Left lung (tissue), 14 donors: ENCODE measurements at places on chromosomes 3 and 15.
A peak's percentile ranks its signal among the peaks of the same experiment; 100 is the strongest.

DNA sequence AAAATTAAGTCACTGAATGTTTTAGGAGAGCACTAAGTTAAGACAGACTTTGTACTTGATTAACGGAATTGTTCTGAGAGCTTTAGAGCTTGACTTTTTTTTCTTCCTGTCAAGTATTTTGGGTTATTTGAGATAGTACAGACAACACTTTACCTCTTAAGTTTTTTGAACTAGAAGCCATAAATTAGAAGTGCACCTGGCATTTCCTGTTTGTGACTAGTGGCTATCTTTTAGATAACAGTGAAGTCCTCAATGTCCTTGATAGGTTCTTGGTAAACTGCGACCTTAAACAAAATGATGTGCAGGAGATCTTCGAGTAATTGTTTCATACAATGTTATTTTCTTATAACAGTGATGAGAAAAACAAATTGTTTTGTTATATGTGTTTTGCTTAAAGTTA is 213.9 kb downstream of the TP63 start:
- DNase-seq: no peak

GRCh38 chr3:36649125-36649524 is 115.2 kb downstream of the DCLK3 start:
- DNase-seq: no peak

- DNase-seq: no peak
These were observed 52.9 kb downstream of the PPCDC start for GRCh38 chr15:75076277-75076676.

GRCh38 chr3:145889730-145890129 is 271.3 kb downstream of the PLOD2 start:
- DNase-seq: no peak

DNA sequence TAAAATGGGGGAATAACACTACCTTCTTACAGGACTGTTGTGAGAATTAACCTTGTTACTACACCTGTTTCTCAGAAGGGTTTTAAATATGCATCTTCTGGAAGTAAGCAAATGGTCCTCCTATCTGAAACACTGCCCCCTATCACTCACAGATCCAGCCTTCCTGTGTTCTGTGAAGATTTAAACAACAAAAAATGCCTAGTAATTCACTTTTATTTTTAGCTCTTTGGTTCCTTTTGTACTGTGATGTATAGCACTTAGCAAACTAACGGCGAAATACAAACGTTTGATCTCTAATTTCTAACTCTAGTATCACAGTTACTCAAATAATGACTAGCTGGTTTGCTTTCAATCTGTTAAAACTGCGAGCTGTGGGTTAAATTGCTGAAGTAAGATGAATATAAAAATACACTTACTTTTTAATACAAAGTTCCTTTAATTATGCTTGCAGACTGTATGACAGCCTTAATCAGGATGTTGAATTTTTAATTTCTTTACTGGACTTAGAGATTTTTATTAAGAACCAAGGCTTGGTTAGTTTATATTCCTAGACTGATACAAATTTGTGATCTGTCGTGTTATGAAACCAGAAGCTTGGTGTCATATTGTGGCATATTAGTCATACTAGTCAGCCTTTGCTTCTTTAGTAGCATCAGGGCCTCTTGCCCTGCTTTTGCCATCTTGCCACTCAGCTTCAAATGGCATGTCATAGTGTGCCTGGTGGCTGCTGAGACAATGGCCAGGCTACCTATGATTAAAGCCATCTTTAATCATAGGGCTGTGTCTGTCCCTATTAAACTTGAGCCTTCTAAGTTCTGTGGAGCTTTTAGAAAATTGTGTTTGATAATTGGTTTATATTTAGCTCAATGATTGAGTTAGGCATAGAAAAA is 9.2 kb downstream of the EIF3J start:
- no peak for DNase-seq

- DNase-seq: peak; percentile 92
These were observed 3.2 kb downstream of the PTPRG start for GRCh38 chr3:61564395-61565059.

- no peak for DNase-seq
These were observed 238.7 kb downstream of the EPHB1 start for GRCh38 chr3:135033737-135034136.

GRCh38 chr3:40477666-40478065 is 744 bp downstream of the ZNF619 start:
- no peak for DNase-seq

DNA sequence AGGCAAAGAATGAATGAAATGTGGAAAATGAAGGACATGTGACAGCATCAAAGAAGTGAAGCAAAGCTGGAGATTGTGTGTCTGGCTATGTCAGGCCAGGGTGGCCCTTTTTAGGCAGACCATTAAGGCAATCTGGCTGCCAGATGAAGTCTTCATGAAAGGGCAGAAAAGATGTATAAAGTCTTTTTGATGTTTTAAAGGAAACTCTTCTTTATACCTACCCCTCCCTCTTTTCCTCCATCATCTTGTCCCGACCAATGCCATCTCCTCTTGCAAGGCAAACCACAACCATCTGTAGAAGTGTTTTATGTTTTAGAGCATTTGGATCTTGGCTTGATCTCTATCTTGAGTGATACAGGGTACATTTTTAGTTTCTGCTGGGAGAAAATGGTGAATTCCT is 259.2 kb downstream of the LSAMP start:
- DNase-seq: no peak

DNA sequence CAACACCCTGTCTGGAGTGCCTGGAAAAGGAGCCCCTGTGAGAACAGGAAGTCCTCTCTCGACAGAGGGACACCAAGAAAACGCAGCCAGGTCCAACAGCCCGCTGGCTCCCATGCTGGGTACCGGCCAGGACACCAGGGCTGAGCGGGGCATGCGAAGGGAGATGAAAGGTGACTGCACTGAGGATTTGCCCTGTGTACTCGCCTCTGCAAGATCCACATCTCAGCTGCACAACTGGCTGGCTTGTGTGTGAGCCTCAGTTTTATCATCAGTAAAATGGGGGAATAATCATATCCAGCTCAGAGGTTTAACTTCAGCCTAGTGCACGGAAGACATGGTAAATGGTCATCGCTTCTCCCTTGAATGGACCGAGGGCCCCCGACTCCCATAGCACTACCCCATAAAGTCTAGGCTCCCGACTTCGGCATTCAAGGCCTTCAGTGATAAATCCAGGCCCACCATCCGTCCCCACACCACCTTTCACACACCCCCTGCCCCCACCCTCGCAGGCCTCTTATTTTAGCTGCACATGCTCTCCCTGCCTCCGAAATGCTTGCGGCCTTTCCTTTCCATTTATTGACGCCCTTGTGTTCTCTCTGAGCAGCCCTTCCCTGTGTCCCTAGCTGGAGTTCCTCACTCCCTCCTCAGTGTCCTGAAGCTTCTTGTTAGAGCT is 15.8 kb downstream of the ISG20 start:
- no peak for DNase-seq

GRCh38 chr3:72441284-72441994 is 406.8 kb downstream of the SHQ1 start:
- DNase-seq: no peak

DNA sequence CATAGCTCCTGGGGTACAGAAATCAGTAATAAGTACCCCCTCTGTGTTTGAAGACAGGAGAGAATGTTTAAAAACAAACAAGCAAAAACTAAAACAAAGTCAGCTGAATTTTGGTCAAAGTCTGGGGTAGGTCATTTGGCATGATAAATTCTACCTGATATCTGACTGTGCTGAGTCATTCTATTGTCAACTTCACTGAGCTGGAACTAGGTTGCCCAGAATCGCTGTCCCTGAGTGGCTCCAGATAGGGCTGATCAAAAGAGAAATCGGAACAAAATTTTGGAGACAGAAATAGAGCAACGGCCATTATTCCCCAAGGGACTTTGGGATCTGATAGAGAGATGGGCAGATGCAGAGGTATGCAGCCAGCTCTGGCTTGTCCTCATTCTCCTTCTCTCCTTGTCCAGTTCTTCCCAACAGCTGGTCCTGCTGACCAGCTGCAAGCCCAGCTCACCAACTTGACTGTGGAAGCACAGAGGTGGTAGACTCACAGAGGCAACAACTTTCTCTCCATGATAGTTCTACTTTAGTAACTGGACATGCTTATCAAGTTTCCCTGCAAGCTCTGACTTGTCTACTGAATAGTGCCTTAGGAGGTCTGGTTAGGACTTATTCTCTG is 57.3 kb upstream of the MYRIP start:
- no peak for DNase-seq

DNA sequence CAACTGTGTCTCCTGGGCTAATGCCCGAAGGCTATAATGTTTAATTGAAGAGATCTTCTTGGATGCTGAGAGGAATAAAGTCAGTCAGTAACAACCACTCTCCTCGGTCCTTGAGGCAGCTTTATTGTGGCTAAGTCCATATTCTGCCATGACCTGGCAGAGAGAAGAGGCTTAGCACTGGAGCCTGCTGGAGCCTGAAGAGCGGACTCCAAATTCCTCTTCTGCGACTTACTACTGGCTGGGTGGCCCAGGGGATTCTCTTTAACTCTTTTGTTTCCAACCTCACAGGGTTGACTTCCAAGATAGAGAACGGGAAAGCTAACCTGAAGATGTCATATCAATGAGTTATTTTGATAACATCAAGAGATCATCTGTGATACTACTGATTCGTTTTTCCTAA is 71.1 kb downstream of the MYO1E start:
- DNase-seq: no peak

DNA sequence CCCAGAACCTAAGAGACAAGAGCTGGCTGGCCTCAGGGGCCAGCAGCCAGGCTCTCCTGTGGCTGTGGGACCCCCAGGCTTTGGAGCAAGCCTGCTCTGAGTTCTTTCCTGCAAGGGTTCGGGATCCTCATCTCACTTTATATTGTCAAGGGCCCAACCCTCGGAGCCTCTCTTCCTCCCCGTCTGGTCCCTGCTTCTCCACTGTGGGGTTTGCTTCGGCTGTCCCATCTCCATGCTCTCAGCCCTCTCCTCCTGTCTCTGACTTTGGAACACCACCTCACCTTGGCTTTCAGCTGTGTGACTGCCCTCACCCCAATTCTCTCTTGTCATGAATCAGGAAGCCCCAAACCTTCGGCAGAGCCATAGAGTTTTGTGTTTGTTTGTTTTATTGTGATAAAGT is 30.0 kb downstream of the MRAS start:
- DNase-seq: no peak

GRCh38 chr15:68307131-68307928 is 29.8 kb downstream of the FEM1B start:
- no peak for DNase-seq

- DNase-seq: no peak
These were observed 145.7 kb downstream of the EPHA6 start for GRCh38 chr3:96959901-96960641.

DNA sequence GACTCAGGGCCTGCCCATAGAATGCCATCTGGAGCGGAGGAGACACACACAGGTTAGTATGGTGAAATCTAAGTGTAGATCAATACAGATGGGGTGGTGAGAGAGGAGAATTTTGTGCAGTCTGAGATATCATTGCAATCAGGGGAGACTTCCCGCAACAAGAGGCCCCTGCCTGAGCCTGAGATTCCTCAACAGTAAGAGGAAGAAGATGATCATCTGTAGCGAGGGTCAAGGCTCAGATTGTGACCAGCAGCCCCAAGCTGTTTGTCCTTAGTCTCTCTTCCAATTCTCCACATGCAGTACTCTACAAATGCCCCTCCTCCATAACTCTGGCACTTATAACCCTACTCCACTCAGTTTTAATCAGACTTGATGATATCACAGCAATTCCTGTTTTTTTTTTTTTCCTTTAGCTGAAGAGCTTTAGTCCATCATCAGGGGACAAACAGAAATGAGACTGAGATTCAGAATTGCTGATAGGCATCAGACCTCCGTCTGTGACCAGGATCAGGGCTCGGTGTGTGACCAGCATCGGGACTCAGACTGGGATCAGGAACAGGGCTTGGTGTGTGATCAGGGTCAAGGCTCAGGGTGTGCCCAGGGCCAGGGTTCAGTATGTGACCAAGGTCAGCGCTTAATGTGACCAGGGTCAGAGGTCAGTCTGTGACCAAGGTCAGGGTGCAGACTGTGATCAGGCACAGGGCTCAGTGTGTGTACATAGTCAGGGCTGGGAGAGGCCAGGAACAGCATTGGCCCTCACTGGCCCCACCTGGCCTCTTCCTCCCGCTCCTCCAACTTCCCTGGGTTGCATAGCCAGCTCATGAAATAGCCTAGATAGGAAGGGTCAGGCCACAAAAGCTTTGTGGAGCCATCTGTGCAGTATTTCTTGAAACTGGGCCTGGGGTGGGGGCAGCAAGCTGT is 14.1 kb downstream of the LOXL1 start:
- no peak for DNase-seq

- DNase-seq: no peak
These were observed 55.8 kb downstream of the OSBPL10 start for GRCh38 chr3:31925271-31925630.

GRCh38 chr3:43307226-43307625 is 20.9 kb downstream of the SNRK start:
- no peak for DNase-seq

GRCh38 chr15:43360821-43361220 is 10.0 kb downstream of the ZSCAN29 start:
- no peak for DNase-seq

DNA sequence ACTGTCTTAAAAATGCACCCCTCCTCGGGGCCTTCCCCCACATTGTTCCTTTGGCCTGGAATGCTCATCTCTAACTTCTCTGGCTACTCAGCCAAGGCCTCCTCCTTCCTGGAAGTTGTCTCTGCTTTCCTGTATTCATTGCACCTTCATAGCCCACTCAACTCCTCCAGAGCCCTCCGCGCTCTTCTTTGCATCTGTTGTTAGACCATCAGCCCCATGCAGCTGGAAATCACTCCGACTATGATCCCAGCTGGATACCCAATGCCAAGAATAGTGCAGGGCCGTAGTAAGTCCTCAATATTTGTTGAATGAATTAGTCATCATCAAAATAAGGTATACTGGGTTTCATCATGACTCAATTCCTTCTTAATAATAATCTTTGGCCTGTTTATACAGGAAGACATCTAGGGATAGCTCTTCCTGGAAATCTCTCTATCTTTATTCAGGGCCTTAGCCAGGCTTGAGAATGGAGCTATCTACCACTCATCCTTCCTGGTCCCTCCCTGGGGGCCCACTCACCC is 112.7 kb downstream of the SYNPR start:
- no peak for DNase-seq

DNA sequence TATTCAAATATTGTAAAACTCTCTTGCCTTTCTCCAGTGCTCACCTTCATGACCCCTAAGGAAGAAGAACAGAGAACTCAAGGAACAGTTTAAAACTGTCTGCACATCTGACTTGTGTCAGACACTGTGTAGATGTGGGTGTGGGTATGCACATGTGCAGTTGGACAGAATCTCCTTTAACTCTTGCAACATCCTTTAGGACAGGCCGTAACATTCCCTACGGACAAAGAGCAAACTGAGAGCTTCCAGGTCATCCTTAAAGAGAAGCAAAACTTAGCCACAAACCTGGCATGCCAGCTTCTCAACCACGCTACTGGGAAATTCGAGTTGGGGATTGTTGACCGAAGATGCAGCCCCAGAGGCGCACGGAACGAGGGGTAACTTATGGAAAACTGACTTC is 4.1 kb upstream of the SFMBT1 start:
- no peak for DNase-seq

GRCh38 chr15:90046289-90046688 is 45.2 kb downstream of the ZNF710 start:
- no peak for DNase-seq

- no peak for DNase-seq
These were observed 90.8 kb downstream of the ZPLD1 start for GRCh38 chr3:102525624-102526023.
